ENCODE measurements at places on chromosomes 7 and 10.

- no peak for DNase-seq
Measured at GRCh38 chr7:78379148-78379547, 580.6 kb downstream of the PHTF2 start.

DNA sequence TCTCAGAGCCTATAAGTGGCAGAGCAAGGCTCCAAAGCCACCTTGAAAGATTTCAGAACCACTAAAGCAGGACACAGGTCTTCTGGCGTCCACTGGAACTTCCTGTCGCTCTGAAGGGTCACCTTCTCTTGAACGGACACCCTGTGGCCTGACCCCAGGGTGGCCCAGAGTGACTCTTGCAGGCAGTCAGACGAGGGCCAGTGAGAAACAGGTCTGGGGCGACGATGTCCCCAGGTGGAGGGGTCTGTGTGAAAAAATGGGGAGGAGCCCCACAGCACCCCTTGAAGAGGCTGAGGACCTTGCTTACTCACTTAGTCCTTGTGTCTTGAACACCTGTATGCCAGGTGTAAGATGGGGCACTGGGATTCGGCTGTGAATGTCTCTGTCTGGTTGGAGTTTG is 946 bp upstream of the RASGEF1A start:
- no peak for DNase-seq

- DNase-seq, result peak; percentile 70
Measured at GRCh38 chr7:30800785-30801252, 29.6 kb downstream of the MINDY4 start.

GRCh38 chr7:121212036-121212435 is 116.8 kb upstream of the WNT16 start:
- DNase-seq, result no peak

DNA sequence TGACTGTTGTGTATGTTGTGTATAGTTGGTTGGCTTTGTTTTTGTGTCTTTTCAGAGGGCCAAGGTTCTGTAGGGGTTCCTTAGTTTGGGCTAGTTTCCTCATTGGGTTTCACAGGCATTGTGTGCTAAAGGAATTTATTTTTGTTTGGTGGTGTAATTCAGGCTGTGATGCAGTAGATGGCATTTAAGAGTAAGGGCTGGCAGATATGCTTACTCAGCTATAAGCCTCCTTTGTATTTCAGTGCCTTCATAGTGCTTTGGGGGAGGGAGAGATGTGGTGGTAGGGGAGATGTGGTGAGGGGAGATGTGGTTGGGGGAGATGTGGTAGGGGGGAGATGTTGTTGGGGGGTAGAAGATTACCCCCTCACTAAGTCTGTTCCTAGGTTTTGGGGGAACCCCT is 91.7 kb downstream of the SLC25A40 start:
- no peak for DNase-seq

DNA sequence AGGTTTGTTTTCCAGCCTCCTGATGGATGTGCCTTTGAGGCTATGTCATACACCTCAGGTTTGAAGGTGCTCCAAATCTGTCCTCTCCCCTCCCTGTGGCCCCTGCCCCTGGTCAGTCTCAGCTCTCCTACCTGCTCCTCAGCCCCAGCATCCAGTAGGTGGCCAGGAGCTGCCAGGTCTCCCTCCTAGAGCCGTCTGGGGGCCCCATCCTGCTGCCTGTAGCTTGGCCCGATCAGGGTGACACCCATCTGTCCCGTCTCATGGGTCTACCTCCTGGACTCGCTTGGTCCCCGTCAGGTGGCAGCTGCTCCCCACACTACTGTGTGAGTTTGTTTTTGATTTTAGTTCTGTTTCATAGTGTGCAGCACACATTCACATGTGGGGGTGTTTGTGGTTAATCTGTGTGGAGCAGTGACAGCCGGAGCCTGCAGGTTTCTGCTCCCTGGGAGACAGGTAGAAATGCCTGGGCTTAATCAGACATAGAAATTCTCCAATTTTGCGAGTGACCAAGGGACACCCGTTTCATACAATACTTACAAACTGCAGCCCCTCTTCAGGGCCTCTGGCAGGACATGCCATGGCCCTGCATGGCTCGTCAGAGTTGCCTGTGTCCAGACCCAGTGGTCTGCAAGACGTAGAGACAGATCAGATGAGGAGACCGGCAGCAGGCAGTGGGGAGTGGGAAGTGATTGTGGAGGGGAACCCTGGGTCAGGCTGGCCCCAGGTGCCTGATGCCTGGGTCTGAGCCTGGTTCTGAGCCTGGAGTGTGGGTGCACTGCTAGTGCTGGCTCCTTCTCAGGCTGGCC is 17.1 kb downstream of the ADCY1 start:
- DNase-seq, result no peak

DNA sequence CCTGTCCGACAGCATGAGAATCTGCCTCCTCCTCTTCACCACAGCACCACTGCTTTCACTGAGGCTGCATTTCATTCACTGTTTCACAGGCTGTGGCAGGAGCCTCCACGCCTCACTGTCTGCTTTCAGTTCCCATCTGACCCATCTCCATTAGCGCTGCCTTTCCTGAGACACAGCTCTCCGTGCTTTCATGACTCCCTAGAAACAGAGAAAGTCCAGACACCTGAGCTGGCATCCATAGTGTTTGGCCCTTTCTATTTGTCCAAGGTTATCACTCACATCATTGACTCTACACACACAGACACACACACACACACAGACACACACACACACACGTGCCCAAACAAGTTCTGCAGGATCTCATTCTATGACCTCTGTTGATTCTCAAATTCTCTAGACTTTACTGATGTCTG is 5.2 kb downstream of the LGI1 start:
- DNase-seq, result no peak

DNA sequence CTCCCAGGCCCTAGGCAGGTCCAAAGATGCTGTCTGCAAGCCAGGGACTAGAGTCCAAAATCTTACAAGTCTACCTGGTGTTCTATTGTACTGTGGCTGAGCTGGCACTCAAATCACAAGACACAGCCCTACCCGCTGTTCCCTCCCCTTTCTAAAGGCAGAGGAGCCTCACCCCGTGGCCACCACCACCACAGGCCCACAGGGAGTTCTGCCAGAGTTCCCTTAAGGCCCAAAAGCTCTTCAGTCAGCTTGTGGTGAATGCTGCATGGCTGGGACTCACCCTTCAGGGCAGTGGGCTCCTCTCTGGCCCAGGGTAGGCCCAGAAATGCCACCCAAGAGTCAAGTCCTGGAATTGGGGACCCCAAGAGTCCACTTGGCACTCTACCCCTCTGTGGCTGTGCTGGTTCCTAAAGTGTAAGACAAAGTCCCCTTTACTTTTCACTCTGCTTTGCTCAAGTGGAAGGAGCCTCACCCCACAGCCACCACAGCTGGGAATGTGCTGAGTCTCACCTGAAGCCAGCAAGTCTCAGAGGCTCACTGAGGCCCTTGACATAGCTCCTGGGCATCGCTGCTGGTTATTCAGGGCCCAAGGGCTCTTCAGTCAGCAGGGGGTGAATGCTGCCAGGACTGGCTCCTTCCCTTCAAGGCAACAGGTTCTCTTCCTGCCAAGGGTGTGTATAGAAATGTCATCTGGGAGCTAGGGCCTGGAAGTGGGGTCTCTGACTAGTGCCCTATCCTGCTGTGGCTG is 48.8 kb upstream of the PSAP start:
- DNase-seq, result no peak

DNA sequence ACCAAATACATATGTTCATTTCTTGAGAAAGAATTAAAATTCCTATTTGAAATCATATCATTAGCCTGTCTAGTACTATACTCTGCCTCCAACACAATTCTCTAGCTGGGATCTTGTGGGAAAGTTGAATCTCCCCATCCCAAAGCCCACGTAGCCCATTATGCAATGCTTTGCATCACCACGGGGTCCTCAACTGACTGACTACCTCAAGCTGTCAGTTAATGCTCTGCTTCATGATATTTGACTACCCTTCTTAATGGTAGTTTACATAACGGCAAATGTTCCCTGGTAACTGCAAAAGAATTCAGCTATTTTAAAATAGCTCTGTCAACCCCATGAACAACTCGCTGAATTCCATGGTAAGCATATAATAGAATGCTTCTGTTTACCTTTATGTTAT is 23.3 kb upstream of the PALS2 start:
- DNase-seq, result no peak

GRCh38 chr7:1617957-1618356 is 48.1 kb upstream of the PSMG3 start:
- DNase-seq, result no peak

- DNase-seq, result no peak
Measured at GRCh38 chr7:80319461-80319860, 184.8 kb downstream of the GNAI1 start.

GRCh38 chr10:69364232-69364940 is 52.3 kb downstream of the TACR2 start:
- DNase-seq, result no peak

- DNase-seq, result peak; percentile 27
Measured at GRCh38 chr10:14953424-14954000, 384 bp downstream of the DCLRE1C start.

Data from SHP77 (cell line).